Activated T-helper 1 cell treated with anti-CD3 and anti-CD28 coated beads, Interleukin-2, amount 50 U/mL, for 16 hours (primary cell): ENCODE measurements at places on chromosomes 2 and 18.

GRCh38 chr2:174339561-174340399, 5.0 kb downstream of the SP9 start:
- no peak for DNase-seq

GRCh38 chr2:70688427-70688826, 79.6 kb downstream of the ADD2 start:
- DNase-seq, result no peak

- no peak for DNase-seq
Observed at GRCh38 chr2:168255866-168256265, 8.5 kb upstream of the STK39 start.

DNA sequence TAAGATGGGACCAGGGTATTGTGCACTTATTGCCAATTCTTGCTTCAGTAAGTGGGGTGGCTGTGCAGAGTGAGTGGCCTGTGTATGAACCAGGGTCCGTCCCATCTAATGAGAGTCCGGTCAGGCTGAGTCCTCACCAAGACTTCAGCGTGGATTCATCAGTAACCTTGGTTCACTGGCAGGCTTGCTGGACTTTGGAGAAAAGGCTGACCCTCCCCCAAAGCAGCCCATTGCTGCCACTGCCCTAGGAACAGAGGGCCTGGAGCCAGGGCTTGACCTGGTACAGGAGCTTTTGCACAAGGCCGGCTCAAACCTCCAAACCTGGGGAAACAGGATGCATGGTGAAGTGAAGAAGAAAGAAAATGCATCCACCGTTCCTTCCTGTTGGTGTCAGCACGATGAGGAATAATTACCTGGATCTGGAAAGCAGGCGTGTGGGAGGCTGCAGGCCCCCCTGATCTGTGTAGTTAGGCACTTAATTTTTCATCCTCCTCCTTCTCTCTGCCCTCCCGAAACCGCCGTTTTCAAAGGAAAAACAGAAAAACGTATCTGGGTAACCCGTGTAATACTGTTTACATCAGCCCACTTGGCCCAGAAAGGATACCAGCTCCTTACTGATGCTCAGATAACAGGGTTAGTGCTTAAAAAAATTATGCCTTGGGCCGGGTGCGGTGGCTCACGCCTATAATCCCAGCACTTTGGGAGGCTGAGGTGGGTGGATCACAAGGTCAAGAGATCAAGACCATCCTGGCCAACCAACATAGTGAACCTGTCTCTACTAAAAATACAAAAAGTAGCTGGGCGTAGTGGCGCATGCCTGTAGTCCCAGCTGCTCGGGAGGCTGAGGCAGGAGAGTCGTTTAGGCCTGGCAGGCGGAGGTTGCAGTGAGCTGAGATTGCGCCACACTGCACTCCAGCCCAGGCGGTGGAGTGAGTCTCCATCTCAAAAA, 147.7 kb downstream of the TGIF1 start:
- DNase-seq, result no peak

DNA sequence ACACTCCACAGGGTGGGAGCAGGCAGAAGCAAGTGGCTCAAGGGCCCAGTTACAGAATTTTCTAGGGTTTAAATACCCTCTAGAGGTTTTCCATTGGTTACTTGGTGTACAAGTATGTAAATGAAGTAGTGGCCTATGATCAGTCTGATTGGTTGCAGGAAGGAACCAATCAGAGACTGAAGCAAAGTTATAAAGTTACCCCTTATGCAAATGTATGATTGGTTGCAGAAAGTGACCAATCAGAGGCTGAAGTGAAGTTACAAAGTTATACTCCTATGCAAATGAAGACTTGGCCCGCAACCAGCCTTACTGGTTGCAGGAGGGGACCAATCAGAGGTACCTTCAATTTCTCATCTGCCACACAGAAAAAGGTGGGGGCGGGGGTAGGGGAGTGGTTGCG, 154.6 kb downstream of the INO80D start:
- no peak for DNase-seq

GRCh38 chr2:231960810-231961348, 634 bp upstream of the DIS3L2 start:
- no peak for DNase-seq

GRCh38 chr2:161713706-161714105, 89.5 kb downstream of the SLC4A10 start:
- no peak for DNase-seq

GRCh38 chr18:48819781-48820482, 130.8 kb downstream of the SMAD7 start:
- no peak for DNase-seq

- DNase-seq, result no peak
Observed at GRCh38 chr2:36541891-36542595, 55.9 kb downstream of the FEZ2 start.

GRCh38 chr2:980176-980575, 29.5 kb downstream of the SNTG2 start:
- DNase-seq, result no peak
